Nucleus accumbens (tissue), 56 donors: ENCODE measurements at places on chromosomes 5 and 9.
A peak's percentile ranks its signal among the peaks of the same experiment; 100 is the strongest.

DNA sequence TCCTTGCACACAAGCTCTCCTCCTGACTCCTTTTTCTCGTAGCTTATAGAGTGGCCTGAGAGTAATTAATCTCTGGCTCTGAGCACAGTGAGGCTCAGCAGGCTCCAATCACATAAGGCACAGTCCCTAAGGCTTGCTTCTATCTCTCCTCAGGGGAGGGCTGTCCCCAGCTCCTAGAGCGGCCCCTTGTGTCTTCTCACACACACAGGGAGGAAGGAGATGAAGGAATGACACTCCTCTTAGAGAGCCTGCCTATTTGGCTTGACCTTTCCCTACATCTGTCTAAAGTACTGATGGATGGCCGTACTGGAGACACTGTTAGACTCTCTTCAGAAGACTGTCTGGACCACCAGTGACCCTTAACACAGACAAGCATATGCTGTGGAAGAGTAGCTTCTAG lies 12.9 kb downstream of the TAS2R1 start:
- no peak for DNase-seq

- DNase-seq, result no peak
Observed at GRCh38 chr5:138054206-138054605, 21.3 kb upstream of the FAM13B start.

- no peak for DNase-seq
Observed at GRCh38 chr5:58009754-58010153, 450.1 kb downstream of the PLK2 start.

GRCh38 chr9:114096866-114097612 lies 2.1 kb downstream of the KIF12 start:
- no peak for DNase-seq

DNA sequence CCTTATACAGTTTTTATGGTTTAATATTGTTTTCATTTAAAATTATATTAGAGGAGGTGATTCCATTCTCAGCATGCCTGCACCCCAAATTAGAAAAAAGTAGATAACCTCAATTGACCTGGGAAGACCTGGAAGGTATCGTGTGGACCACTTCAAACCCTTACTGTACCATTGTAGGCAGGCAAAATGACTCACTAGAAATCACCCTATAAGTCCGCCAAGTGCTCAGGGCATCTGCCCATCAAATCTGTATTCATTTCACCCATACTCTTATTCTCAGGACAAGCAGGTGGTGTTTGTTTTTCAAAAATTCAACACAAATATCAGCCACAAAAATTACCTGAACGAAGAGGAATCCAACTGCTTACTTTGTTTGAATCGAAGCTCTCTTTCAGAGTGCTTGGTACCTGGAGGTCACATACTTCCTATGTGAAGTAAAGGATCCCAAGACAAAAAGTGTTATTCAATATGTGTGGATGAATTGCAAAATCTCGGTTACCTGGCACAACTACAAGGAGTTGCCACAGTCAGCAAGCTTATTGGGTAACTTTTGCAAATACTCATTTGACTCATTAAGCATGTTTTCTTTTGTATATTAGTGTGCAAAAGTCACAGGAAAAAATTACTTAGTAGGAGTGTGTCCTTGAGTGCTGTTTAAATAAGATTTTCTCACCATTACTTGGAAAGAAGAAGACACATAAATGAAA lies 216.2 kb downstream of the ENC1 start:
- DNase-seq, result no peak

DNA sequence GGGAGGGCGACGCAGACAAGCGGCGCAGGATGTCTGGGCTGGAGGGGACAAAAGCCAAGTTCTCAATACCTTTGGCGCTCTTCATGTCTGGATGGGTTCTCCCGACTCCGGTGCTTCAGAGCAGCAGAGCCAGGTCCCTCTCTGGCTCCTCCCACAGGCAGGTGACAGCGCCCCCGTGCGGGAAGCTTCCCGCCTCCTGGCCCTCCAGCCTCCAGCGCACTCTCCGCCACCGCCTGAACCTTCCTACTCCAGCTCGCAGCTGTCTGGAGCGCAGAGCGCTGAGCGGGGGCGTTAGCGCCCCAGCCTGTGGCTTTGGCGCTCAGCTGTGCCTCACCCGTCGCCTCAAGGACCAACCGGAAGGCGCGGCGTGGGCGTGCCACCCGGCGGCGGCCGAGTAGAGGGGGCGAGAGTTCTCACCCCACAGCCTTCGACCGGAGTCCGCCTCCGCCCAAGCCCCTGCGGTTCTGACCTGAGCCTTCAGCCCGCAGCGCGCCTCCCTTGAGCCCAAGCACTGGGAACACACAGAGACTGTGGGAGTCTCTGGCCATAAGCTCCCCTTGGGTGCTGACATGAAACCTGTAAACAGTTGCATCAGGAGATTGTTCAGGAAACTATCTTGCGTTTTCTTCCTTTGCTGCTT lies at the start of gene SLCO4C1:
Gene SLCO4C1, minus strand, starts transcription at position 107 of the 640 bp plus-strand sequence. Its CDS starts 22 bp downstream, at position 85.
- DNase-seq, result peak; percentile 6

DNA sequence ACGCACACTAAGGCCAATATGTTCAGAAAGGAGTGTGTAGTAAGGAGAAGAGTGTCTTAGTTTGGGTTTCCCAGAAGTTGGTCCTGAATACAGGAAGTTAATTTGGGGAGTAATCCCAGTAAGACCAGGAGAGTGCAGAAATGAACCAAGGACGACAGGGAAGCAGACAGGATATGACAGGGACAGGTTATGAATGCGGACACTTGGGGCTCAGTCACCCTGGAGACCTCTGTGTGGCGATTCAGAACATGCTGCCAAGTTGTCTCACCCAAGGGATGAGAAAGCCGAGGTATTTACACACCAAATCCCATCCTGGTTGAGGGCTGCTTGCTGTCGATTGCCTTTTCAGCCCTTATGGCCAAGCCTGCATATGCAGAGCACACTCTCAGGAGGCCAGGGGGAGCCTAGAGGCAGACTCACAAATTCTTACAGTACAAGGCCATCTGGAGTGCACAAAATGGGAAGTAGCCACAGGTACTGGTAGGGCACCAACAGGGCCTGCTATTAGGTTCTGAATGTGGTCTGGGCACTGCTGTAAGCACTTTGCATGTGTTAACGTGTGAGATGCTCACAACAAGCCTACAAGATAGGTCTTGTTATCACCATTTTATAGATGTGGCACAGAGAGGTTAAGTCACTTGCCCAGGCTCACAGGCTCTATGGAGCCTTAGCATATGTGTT lies 233.1 kb upstream of the ANKRD55 start:
- DNase-seq, result no peak

DNA sequence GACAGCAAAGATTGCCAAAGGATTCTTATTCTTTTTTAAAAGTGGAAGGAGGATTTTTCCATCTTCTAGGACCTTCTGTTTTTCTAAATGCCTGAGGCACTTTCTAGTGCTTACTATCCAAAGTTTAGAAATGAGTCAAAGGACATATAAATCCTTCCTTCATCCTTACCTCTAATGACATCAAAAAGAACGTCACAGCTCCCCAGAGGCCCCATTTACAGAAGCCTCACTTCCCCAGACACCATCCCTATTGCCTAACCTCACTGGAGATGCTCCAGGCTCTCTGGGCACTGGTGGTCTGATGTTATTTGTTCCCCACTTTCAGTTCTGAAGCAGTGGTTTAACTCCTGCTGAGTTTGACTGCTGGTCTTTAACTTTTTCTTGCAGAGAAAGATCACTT lies 504.3 kb downstream of the AGTPBP1 start:
- no peak for DNase-seq

DNA sequence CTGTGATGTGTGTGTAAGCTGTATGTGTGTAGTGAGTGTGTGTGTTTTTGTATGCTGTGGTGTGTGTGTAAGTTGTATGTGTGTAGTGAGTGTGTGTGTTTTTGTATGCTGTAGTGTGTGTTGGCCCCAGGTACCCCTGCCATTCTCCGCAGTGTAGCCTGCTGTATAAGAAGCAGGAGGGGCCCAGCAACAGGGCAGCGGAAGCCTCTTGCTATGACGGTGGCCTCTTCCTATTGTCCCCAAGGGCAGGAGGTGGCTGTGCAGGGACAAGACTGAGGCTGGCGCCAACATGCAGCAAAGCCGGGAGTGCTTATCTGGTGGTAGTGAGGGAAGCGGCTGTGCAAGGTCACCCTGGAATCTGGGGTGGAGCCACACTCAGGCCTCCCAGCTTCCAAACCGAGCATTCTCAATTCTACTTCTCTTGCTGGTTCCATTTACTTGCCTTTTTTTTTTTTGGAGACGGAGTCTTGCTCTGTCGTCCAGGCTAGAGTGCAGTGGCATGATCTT lies 5.1 kb downstream of the SPAAR start:
- no peak for DNase-seq

DNA sequence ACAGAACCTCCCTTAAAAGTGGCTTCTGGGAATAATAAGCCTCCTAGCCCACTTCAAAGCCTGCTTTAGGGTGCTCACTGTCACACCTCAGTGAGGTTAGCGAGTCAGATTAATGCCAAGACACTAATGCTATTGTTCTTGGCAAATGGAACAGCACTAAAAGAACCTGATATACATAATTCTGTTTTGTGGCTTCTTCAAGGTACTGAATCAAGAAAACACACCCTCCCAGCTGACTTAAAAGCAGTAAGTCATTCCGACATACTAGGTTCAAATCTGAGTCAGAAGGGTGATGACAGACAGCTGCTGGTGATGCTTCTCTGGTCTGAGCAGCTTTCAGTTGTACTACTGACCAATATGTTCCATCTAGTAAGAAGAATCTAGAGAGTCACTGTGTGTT lies 121.6 kb downstream of the OXCT1 start:
- no peak for DNase-seq

DNA sequence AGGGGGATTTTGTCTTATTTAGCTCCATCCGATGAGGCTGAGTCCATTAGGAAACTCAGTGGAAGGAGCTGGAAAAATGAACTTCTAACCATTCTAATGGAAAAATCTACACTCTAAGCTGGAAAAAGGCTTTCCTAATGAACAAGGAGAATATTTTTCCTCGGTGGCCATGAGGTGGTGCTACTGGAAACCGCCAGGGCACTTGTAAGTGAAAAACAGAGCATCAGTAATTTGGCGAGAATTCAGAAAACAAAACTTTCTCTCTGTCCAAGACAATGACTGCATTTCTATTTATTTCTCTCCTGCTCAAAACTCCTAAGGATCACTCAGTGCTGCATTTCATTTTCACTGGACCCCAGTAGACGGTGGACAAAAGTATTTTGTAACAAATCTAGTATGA lies 237.6 kb downstream of the TENT4A start:
- DNase-seq, result no peak

DNA sequence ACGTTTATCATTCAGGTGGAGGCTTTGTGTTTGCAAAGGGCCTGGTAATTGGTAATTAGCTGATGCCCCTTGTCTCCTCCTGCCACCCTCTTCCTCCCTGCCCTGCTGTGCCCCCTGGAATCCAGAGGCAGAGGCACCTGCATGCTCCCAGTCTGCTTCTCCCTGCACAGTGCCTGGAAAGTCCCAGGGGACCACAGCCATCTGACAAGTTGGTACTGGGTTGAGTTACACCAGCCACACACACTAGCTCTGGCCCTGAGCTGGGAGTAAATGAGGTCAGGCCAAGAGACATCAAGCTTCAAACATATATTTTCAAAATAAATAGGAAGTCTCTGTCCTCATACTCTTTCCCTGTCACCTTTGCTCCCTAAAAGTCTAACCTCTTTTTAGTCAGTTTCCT lies 56.3 kb downstream of the INSYN2B start:
- no peak for DNase-seq

GRCh38 chr5:157107508-157107907 lies 1.3 kb downstream of the HAVCR2 start:
- no peak for DNase-seq

GRCh38 chr5:118692811-118693342 lies 295.5 kb downstream of the DTWD2 start:
- DNase-seq, result no peak

GRCh38 chr5:157047898-157048297 lies 11.0 kb downstream of the HAVCR1 start:
- no peak for DNase-seq

GRCh38 chr9:137817236-137818200 lies 60.1 kb upstream of the CACNA1B start:
- no peak for DNase-seq

DNA sequence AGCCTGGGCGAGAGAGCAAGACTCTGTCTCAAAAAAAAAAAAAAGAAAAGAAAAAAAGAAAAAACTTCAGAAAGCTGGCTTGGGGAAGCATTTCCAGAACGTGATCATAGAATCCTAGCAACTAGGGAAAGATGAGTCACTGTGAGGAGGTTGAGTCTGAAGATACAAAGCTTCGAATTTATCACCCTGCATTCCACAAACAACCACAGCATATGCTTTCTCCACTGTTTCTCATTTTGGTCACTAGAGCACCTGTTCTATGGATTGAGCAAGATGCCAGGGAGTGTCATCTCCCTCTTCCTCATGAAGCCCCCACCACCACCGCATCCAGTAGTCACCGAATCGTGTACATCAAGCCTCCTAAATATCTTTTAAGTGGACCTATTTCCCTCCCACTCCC lies 37.9 kb downstream of the SEMA5A start:
- DNase-seq, result no peak

- DNase-seq, result no peak
Observed at GRCh38 chr5:132467287-132467984, 23.1 kb downstream of the IRF1 start.

DNA sequence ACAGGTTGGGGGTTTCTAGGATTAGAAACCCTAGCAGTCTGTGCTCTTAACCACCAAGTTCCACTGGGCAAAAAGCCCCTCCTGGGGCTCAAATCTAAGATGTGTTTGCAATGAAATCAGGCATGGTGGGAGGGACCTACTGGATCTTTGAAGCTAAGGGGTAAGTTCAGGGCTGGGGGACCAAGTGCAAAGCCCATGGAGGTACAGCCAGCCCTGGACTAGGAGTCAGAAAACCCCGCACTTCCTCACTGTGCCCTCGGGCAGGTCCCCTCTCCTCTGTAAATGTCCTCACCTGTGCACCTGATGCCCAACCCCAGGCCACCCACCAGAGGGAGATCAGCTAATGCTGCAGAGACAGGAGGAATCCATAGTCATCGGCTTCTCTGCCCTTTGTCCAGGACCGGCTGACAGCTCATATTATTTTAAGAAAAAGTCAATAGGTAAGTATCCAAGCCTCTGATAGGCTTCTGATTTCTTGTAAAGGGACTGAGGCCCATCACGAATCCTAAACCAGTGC lies 138.3 kb downstream of the PAX5 start:
- no peak for DNase-seq

GRCh38 chr9:96430377-96430776 lies 12.2 kb upstream of the ZNF367 start:
- DNase-seq, result no peak

- DNase-seq, result no peak
Observed at GRCh38 chr9:132820169-132820944, 57.7 kb downstream of the AK8 start.

GRCh38 chr5:96279801-96280542 lies 153.1 kb downstream of the PCSK1 start:
- DNase-seq, result no peak

GRCh38 chr9:129273136-129273895 lies 95.3 kb upstream of the IER5L start:
- DNase-seq, result no peak

DNA sequence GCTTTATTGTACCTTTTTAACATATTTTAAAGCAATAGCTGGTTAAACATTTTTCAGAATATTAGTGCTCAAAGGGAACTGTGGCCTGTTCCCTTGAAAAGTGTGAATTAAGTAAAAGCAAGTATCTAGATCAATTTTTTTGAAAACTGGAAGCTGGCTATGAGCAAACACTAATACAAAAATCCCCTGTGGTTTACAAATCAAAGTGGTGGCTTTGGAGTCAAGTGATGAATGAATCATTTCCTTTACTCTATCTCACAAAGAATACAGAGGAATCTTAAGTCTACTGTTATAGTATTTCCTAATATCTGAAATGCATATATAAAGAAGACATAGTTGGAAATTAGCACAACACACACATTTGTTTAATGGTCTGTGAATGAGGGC lies 212.4 kb upstream of the C9orf72 start:
- no peak for DNase-seq
